Foreskin keratinocyte (primary cell): ENCODE measurements at places on chromosomes 5 and 9. TPM values are rescaled to one million over a fixed set of nuclear protein-coding genes. Genes with fewer than 3 reads are reported as not detected.

The PTGS1 gene
- 1.4 and 3.4 TPM in 2 replicates for total RNA-seq

The ERBIN gene
- 51.3 and 53.3 TPM in 2 replicates for total RNA-seq

The CLIC3 gene
- 0.95 and 1.7 TPM in 2 replicates for total RNA-seq

The NMUR2 gene
- total RNA-seq = not detected in 2 replicates

The PCDHA9 gene
- not detected in 2 replicates for total RNA-seq

The SIGMAR1 gene
- total RNA-seq = 134 and 155 TPM in 2 replicates

The TMC1 gene
- not detected in 2 replicates for total RNA-seq

The PCDHGA5 gene
- 0.03 TPM in 1 of 2 replicates, not detected in the other for total RNA-seq

The PCDHGA8 gene
- 0.07 and 0.10 TPM in 2 replicates for total RNA-seq

The BARX1 gene
- not detected in 2 replicates for total RNA-seq

The CNTNAP3B gene
- total RNA-seq = 3.4 and 4.5 TPM in 2 replicates

The RACK1 gene
- 3,025 and 3,078 TPM in 2 replicates for total RNA-seq

The PCDHAC1 gene
- total RNA-seq = 0.11 and 0.31 TPM in 2 replicates
